Stimulated activated CD4-positive, alpha-beta T cell treated with anti-CD3 and anti-CD28 coated beads, TNF-alpha, amount 100 ng/mL, for 1 hour (primary cell): ENCODE measurements at places on chromosomes 7 and 10.

DNA sequence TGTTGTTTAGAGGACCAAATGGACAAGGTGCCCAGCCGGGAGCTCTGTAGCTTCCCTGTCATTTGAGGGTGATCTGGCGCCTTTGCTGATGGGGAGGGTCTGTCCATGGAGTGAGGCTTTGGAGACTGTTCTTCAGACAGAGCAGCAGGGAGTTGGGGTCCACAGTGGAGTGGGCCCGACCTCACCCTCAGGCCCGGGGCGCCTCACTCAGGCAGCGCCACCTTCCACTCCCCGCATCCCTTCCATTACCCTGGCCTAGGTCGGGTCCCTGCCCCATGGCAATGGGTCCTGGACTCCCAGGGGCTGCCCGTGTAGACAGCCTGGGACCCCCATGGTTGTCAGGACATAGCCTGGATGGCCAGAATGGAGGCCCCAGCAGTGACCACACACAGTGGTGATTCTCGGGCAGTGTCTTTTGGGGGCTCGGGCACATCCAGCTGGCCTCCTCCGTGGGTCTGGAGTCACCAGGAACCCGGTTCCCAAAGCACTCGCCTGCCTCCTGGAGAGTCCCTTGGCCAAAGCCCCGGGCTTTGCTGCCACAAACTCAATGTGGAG lies 38.5 kb downstream of the TCERG1L start:
- no peak for DNase-seq

- DNase-seq = no peak
These were observed 93.1 kb downstream of the CARD11 start for GRCh38 chr7:2950578-2950977.

GRCh38 chr10:123327450-123327849 lies 173.2 kb downstream of the BUB3 start:
- no peak for DNase-seq

DNA sequence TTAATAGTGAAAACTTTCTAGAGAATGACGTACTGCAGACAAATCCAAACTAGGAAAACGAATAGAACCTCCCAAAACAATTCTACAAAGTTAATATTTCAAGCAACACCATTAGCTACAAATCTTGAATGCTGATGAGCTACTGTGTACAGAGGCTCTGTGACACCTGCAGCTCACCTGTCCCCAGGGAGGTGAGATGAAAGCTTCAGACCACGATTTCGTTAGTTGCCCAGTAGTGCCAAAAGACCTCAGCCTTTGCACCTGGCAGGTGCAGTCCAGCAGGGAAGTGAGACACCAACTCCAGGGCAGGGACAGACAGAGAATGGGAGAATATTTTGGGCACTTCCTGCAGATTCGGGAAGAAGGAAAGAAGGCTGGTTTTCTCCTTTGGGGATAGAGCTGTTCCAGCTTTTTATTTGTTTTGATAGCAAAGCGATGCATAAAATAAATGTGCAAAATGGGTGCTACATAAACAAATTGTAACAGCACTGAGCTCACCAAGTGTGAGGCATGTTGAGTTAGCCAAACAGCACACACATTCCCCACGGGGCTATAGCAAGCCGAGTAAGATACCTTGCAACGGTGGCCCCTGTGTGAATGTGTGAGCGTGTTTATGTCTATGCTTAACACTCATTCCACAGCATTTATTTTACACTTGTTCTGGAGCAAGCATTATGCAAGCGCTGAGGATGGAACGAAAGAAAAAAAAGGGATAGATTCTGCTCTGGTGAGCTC lies 1024.8 kb upstream of the AUTS2 start:
- DNase-seq = no peak

DNA sequence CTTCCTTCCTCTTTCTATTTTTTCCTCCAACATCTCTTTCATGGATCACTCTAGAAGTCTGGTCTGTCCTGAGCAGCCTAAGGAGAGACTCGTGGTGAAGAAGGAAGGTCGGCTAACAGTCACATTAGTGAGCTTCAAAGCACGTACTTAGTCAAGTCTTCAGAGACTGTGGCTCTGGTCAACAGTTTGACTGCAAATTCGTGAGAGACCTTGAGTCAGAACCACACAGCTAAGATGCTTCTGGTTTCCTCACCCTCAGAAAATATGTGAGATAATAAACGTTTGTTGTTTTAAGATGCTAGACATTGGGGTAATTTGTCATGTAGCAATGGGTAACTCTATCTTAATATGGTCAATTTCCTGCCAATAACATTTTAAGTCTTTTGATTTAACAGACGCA lies 126.2 kb upstream of the LRRN3 start:
- no peak for DNase-seq
